ENCODE measurements at places on chromosomes 2 and 18. TPM values are rescaled to one million over a fixed set of nuclear protein-coding genes. Genes with fewer than 3 reads are reported as not detected.

The SMAD2 gene
- 226 TPM for total RNA-seq

The CNPPD1 gene
- 21.7 TPM for total RNA-seq

The PSMA8 gene
- not detected for total RNA-seq

The TMEM214 gene
- total RNA-seq, result 32.0 TPM

DNA sequence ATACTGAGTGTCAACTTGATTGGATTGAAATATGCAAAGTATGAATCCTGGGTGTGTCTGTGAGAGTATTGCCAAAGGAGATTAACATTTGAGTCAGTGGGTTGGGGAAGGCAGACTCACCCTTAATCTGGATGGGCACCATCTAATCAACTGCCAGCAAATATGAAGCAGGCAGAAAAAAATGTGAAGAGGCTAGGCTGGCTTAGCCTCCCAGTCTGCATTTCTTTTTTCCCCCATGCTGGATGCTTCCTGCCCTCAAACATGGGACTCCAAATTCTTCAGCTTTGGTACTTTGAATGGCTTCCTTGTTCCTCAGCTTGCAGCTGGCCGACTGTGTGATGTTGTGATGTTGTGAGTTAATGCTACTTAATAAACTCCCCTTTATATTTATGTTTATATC is 577.4 kb downstream of the CPS1 start:
- no peak for DNase-seq

DNA sequence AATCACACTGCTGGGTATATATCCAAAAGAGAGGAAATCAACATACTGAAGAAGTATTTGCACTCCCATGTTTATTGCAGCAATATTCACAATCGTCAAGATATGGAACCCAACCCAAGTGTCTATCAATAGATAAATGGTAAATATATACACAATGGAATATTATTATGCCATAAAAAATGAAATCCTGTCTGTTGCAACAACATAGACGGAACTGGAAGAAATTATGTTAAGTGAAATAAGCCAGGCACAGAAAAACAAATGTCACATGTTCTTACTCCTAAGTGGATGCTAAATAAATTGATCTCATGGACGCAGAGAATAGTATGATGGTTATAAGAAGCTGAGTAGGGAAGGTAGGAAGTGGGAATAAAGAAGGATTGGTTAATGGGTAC is 65.7 kb downstream of the NCKAP1 start:
- no peak for DNase-seq

DNA sequence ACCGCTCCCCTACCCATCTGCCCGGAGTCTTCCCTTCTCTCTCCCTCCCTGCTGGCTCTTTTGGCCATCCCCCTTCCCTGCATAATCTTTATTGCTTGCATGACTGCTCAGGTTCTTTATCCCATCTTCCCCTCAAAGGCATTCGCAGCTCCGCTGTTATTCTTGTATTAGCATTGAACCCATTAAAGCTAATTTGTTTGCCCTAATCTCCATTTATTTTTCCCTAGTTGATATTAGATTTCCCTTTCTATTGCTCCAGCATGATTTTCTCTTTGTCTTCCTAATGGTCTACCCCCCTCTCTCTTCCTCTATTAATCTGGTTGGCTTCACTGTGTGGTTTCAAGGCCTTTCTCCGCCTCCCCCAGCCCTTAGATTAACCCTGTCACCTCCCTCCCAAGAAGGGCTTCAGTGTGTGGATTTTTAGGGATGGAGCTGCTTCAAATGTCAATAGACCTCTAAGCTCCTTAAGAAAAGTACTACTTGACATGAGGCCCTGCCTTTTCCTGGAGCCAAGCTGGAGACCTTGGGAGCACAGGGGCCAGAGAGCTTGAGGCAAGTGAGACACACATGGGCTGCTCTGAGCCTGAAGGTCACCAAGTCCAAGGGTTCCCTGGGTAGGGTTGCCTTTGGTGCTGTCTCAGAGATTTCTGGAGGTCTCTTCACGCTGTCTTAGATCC is 20.1 kb downstream of the PAX8 start:
- no peak for DNase-seq

DNA sequence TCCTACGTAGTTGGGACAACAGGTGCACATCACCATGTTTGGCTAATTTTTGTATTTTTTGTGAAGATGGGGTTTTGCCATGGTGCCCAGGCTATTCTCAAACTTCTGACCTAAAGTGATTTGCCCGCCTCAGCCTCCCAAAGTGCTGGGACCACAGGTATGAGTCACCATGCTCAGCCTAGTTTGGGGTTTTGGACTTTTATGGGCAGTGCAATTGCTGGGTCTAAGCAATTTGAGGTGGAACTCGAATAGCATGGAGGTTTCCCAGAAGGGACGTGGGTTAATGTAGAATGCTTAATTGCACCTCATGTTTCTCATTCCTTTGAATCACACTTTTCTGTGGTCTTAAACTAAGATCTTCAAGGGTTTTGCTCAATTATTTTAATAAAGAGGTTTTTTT is 102.3 kb upstream of the EPHA4 start:
- no peak for DNase-seq

DNA sequence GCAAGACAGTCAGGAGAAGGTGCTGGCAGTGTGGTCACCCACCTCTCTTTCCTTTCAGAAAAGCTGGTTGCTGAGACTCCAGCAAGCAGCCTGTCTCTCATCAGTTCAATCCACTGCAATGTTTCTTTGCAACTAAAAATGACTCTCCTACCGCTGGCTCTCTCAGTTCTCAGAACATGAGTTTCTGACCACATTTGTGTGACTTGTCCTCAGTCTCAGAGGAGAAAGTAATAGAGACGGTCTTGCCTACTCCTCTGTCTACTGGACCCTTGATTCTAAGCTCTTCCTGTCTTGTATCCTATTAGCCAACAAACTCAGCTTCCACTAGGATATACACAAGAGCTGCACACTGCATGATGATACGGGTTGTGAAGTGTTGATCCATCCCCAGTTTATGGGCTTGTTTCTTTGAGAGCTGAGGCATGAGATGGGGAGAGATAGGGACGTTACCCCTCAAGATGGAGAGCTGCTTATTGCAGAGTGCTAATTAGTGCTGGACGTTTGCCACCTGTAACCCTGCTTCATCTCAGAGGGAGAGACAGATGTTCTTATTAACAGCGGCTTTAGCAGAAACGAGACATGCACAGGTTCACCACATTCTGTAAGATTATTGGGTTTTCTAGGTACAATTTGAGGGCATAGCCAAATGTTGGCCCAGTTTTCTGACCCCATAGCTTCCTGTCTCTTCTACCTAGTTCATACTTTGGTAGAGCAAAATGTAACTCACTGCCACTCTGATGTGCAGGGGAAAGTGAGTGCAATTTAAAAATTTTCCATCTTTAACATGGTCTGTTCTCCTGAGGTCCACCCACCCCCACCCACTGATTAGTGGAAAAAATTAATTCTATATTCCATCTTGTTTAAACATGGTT is 32.4 kb upstream of the YWHAQ start:
- DNase-seq, result no peak

- no peak for DNase-seq
Measured at GRCh38 chr2:151567006-151567405, 157.3 kb downstream of the RIF1 start.

DNA sequence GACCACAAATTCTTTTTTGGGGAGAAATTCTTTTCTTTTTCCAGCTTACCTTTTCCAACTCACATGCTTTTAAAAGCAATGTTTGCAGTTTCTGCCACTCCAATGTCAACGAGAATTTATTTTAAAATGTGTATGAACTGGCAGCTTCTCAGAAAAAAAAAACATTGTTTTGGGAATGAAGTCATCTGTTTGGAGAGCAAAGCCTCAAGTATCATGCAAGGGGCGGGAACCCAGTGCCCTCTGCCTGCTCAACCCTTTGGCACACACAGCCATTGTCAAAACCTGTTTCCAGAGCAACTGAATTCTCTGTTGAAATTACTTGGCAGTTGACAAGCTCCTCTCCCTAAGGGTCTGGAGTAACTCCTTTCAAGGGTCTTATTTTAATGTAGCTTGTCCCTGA is 128.5 kb downstream of the QPCT start:
- no peak for DNase-seq

GRCh38 chr2:147865560-147865959 is 20.7 kb downstream of the ACVR2A start:
- no peak for DNase-seq

GRCh38 chr2:43846140-43846793 is 7.5 kb downstream of the ABCG8 start:
- no peak for DNase-seq

DNA sequence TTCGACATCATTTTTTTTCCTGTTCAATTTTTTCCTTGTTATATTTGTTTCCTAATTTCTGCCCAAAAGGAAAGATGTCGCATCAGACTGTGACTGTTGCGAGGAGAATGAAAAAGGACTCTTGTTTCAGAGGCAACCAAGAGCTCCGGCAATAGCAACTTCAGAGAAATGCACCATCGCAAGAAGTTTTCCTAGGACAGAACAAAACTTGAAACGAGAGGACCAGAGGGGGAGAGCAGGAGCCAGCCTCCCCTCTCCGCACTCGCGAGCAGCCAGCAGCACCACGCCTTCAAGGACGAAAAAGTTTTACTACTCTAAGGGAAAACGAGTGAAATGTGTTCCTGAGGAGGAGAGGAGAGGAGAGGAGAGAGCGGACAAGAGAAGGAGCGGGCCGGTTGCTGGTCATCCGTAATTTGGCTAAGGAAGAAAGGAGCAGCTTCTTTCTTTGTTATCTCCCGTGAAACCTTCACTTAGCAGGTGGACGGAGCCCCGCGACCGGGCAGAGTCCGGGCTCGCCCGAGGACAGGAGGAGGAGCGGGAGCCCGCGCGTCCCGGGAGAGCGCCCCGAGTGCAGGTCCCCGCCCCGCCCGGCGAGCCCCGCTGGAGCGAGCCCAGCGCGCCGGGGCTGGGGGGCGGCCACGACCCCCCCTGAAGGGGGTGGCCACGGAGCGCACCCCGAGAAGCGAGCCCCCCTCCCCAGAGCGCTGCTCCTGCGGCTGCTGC is 744 bp downstream of the POU3F3 start:
- DNase-seq, result no peak

DNA sequence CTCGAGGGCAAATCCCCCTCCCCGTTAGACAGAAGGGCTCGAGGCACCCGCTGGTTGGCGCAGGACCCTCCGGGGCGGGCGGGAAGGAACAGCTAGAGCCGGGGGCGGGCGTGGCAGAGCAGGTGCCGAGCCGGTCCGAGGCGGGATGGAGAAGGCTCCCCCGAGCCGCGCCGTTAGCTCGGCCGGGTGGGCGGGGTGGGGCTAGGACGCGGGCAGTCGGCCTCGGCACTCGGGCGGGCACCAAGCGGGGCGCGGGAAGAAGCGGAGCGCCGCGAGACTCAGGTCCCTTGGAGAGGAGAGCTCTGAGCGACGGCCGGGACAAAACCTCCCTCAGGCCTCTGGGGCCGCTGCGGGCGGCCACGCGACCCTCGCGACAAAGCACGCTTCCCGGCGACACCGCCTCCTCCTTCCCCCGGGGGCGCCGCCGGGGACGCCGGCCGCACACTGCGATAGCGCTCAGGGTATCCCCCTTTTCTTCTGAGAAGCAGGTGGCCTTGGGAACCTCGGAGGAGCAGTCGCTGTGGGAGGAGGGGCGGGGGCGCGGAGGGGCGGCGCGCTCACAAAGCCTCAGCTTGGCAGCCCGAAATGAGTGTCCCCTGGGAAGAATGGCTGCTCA is 721 bp downstream of the FHOD3 start:
- DNase-seq, result no peak

- DNase-seq, result peak; percentile 3
Measured at GRCh38 chr2:118835746-118836410, 11.6 kb downstream of the EN1 start.

DNA sequence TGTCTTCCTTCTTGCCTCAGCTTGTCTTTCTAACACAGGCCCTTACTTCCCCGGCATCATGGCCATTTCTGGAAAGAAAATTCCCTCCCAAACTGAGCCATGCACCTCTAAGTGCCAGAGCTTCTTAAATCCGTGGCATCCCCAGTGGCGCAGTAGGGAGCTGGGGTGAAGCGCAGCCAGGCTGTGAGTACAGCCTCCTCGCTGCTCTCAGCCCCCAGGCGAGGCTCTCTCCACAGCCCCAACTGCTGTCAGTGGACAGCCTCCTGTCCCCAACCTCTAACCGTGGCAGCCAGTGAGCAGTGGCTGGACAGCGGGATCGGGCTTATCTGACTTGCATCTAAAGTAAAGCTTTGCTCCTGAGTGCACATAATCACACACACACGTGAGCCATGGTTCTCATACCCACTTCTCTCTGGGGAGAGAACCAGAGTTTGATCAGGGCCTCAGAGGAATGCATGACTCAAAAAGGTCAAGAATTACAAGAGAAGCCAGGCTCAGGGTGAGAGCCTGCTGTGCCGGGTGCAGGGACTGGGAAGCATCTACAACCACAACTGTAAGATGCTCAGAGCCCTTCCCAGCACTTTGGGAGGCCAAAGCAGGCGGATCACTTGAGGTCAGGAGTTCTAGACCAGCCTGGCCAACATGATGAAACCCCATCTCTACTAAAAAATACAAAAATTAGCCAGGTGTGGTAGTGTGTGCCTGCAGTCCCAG is 50.7 kb downstream of the SFXN5 start:
- DNase-seq, result peak; percentile 63

DNA sequence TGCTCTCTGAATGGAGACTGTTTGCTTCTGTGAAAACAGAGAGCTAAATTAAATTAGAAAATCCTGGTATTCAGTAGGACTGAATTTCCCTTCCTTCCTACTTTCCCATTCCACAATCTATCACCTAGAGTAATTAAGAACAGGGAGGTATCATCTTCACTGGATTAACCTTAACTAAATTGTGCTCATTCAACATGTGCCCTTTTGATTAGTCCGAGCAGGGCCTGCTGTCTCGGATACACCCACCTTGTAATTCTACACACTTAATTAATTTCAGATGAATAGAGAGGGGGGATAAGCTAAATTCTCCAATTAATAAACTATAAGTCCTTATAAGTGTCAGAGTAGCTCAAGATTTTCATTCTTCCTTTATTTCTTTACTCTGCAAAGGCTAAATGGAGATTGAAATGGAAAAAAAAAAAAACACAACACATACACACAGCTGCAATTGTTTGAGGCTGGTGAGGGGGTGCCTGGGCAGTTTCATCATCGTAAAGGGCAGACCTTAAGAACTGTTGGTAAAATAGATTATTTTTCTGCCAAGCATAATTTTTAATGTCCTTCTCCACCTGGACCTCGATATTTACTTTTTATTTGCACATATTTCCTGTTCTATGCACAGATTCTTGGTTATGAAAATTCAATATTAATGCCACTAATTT is 157.1 kb upstream of the SIX2 start:
- no peak for DNase-seq

- DNase-seq, result no peak
Measured at GRCh38 chr18:6994771-6995430, 122.7 kb downstream of the LAMA1 start.

GRCh38 chr18:10228326-10228725 is 226.1 kb upstream of the APCDD1 start:
- DNase-seq, result no peak

GRCh38 chr2:31729442-31730092 is 148.8 kb upstream of the SRD5A2 start:
- DNase-seq, result peak; percentile 24

GRCh38 chr2:229057976-229058553 is 213.0 kb downstream of the PID1 start:
- DNase-seq, result no peak

- no peak for DNase-seq
Measured at GRCh38 chr18:36499938-36500337, 202.4 kb downstream of the FHOD3 start.

Data from NCI-H460 (cell line).